Activated CD4-positive, alpha-beta T cell treated with anti-CD3 and anti-CD28 coated beads for 36 hours (primary cell): ENCODE measurements at places on chromosomes 7 and 10. TPM values are rescaled to one million over a fixed set of nuclear protein-coding genes. Genes with fewer than 3 reads are reported as not detected.

DNA sequence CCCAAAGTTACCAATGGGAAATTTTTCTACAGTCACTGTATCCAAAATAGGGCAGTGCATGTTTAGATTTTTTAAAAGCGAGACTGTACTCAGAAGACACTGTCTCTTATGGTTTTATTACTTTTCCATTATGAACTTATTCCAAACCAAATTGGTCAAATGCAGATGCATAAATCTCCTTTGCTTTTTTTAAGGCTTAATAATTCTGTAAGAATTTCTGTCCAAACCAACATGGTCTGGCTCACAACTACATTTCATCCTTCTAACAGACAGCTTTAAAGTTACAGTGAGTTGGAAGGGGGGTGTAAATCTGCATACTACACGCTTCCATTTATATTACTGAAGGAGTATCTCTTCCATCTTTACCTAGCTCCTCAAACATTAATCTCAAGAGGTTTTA, 199.2 kb downstream of the SLC25A13 start:
- peaks cover 10% of the 10 kb centered on the region for H3K36me3 ChIP-seq
- no peaks in the 10 kb centered on the region for H3K27me3 ChIP-seq
- H3K4me1 ChIP-seq = no peaks in the 10 kb centered on the region
- H3K27ac ChIP-seq = no peak overlapping the region

GRCh38 chr10:113705344-113705652, 25.6 kb downstream of the CASP7 start:
- no peak overlapping the region for H3K4me3 ChIP-seq
- peaks cover 29% of the 10 kb centered on the region for H3K4me1 ChIP-seq
- no peak for DNase-seq
- H3K27me3 ChIP-seq = no peaks in the 10 kb centered on the region
- H3K36me3 ChIP-seq = peaks cover 8% of the 10 kb centered on the region
- H3K27ac ChIP-seq = no peak overlapping the region

DNA sequence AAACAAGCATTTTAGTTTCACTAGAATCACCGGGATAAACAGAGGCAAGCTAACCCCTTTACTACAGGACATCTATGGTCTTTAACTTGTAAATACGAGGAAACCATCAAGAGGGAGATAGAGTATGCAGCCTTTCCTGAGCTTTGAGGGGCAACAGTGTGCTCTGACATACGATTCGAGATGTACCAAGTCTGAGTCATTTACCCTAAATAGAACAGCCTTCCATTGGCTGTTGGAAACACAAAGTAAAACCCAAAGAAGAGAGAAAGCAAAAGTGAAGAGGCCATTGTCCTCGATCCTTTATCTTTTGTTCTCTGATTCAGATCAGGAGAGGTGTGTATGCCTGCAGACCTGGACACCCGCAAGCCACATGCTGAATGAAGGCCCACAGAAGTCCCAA, 289.5 kb downstream of the KCNMA1 start:
- no peak overlapping the region for H3K27ac ChIP-seq
- no peak for DNase-seq
- no peaks in the 10 kb centered on the region for H3K36me3 ChIP-seq
- no peak overlapping the region for H3K4me3 ChIP-seq

GRCh38 chr7:7035851-7036250, 146.5 kb upstream of the C1GALT1 start:
- peaks cover 13% of the 10 kb centered on the region for H3K27me3 ChIP-seq
- no peaks in the 10 kb centered on the region for H3K4me1 ChIP-seq
- H3K4me3 ChIP-seq = no peak overlapping the region
- no peak for DNase-seq
- H3K36me3 ChIP-seq = no peaks in the 10 kb centered on the region
- H3K27ac ChIP-seq = no peak overlapping the region

DNA sequence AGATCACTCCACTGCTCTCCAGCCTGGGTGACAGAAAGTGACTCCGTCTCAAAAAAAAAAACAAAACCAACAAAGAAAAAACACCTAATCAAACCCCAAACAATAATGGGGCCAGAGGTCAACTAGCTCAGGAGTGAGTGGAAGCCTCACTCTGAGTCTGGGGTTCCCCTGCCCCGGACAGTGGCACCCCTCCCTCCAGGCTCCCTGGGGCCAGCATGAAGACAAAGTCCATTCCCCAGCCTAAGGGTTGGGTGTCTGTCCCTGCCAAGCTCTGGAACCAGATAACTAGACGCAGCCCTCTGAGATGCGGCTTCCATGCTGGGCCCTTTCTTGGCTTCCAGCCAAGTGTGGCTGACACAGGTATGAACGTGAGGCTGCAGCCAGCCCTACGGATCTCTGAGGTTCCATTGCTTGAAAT, 1.7 kb upstream of the FUOM start:
- no peak overlapping the region for H3K4me3 ChIP-seq
- H3K27ac ChIP-seq = no peak overlapping the region
- peak; percentile 47 for DNase-seq
- no peaks in the 10 kb centered on the region for H3K27me3 ChIP-seq

DNA sequence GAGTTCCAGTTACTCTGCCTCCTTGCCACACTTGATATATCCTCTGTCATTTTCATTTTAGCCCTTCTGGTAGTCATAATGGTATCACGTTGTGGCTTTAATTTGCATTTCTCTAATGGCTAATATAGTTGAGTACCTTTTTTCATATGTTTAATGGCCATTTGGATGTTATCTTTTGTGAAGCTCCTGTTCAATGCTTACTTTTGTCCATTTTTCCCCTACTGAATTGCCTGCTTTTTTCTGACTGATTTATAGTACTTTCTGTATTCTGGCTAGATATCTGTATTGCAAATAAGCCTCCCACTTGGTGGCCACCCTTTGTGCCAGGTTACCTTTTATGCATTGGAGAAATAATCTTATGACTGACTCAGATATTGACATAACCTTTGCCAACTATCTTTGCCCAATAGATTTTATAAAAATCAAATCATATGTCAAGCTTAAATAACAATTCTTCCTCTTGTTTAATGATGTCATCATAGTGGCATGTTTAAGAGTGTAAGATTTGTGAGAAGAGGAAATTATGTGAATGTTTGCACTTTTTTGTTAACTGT, 50.6 kb downstream of the PRPF18 start:
- no peak overlapping the region for H3K27ac ChIP-seq
- no peak overlapping the region for H3K4me3 ChIP-seq
- no peaks in the 10 kb centered on the region for H3K27me3 ChIP-seq
- DNase-seq = no peak

DNA sequence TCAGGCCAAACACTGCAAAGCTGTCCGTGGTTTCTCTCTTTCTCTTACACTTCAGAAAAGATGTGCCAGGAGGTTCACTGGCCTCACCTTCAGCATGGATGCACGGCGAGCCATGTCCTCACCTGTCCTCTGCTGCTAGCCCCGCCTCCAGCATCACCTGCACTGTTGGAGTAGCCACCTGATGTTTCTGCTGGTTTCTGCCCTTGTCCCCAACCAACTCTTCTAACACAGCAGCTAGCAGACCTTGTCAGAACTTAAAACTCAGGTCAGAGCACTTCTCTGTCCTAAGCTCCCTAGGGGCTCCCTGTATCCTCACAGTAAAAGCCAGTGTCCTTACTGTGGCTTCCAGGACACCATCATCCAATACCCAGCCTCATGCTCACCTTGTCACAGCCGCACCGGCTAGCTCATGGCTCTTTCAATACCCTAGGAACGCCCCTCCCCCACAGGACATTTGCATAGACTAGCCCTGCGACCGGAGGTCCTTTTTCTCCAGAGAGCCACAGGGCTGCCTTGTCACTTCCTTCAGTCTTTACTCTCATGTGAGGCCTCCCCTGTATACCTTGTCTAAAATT, 15.2 kb downstream of the PALD1 start:
- no peaks in the 10 kb centered on the region for H3K36me3 ChIP-seq
- no peak overlapping the region for H3K27ac ChIP-seq
- peak; percentile 42 for DNase-seq
- peaks cover 27% of the 10 kb centered on the region for H3K4me1 ChIP-seq

DNA sequence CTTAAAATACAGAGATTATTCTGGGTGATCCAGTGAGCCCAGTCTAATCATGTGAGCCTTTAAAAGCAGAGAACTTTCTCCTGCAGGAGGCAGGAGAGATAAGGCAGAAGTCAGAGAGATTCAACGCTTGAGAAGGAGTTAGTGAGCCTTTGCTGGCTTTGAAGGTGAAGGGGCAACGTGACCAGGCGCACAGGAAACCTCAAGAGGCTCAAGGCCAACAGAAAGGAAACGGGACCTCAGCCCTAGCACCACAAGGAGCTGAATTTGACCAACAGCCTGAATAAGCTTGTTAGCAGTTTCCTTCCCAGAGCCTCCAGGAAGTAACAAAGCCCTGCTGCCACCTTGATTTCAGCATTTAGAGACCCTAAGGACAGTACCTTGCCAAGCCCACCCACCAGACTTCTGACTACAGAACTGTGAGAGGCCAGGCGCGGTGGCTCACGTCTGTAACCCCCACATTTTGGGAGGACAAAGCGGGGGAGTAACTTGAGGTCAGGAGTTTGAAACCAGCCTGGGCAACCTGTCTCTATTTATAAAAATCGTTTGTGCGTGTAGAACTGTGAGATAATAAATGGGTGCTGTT, 87.3 kb upstream of the KAT6B start:
- H3K4me3 ChIP-seq = no peak overlapping the region
- peak; percentile 32 for DNase-seq
- peaks cover 15% of the 10 kb centered on the region for H3K4me1 ChIP-seq
- no peaks in the 10 kb centered on the region for H3K27me3 ChIP-seq
- H3K36me3 ChIP-seq = no peaks in the 10 kb centered on the region
- peak overlapping the region; percentile 76 for H3K27ac ChIP-seq

DNA sequence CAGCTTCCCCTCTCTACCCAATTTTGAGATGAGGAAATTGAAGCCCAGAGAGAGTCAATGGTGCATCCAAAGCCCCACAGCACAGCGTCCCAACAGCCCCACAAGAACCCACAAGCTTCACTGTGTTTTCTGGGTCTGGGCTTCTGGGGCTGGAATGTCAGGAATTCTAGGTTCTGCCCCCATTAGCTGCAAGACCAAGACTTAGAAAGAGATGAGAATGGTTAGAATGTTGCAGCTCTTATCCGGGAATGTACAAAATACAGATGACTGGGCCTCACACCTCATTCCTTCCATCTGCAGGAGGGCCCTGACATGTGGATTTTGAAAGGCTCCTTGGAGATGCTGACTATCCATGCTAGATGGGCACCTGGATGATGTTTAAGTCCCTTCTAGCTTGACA, 6.0 kb upstream of the SGPL1 start:
- H3K27me3 ChIP-seq = peaks cover 2% of the 10 kb centered on the region
- peaks cover 6% of the 10 kb centered on the region for H3K4me1 ChIP-seq
- no peak overlapping the region for H3K27ac ChIP-seq
- DNase-seq = no peak
- H3K36me3 ChIP-seq = no peaks in the 10 kb centered on the region
- no peak overlapping the region for H3K4me3 ChIP-seq

GRCh38 chr10:61786728-61787127, 114.8 kb upstream of the ARID5B start:
- peak; percentile 30 for DNase-seq
- H3K27ac ChIP-seq = no peak overlapping the region
- H3K4me1 ChIP-seq = peaks cover 47% of the 10 kb centered on the region
- no peaks in the 10 kb centered on the region for H3K27me3 ChIP-seq
- no peak overlapping the region for H3K4me3 ChIP-seq
- H3K36me3 ChIP-seq = no peaks in the 10 kb centered on the region

DNA sequence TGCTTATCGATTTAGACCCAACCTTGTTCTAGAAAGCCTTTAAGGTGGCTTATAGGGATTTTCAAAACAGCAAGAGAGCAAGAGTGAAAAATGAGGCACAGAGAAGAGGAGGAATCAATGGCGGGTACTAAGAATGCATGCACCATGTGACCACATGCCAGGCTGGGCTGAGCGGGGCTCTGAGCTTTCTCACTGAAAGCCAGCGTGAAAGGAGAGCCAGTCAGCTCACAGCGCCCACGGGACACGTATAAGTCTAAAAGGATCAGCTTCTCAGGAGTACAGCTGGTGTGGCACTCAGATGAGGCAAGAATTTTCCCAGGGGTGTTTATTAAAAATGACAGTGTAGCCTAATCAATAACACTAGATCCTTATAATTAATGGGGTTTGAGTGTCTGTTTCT, 114.3 kb downstream of the SLIT1 start:
- no peak for DNase-seq
- H3K36me3 ChIP-seq = no peaks in the 10 kb centered on the region
- peaks cover 11% of the 10 kb centered on the region for H3K4me1 ChIP-seq
- no peak overlapping the region for H3K4me3 ChIP-seq
- H3K27ac ChIP-seq = no peak overlapping the region
- peaks cover 18% of the 10 kb centered on the region for H3K27me3 ChIP-seq

- H3K27me3 ChIP-seq = no peaks in the 10 kb centered on the region
- peak overlapping the region; percentile 34 for H3K27ac ChIP-seq
- peak; percentile 61 for DNase-seq
- H3K36me3 ChIP-seq = no peaks in the 10 kb centered on the region
- H3K4me1 ChIP-seq = peaks cover 28% of the 10 kb centered on the region
Measured at GRCh38 chr10:944034-944831, 12.7 kb upstream of the LARP4B start.

DNA sequence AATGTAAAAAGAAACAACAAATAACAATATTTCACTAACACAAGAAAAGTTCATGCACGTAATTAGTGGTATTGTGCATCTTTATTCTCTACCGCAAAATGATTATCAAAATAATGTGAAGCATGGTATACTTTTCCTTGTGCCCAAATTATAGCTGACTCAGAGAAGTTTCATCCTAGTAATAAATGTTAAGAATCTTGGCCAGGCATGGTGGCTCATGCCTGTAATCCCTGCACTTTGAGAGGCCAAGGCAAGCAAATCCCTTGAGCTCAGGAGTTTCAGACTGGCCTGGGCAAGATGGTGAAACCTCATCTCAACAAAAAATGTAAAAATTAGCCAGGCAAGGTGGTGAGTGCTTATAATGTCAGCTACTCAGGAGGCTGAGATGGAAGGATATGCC, 105.0 kb downstream of the KMT2C start:
- no peaks in the 10 kb centered on the region for H3K27me3 ChIP-seq
- H3K4me1 ChIP-seq = peaks cover 32% of the 10 kb centered on the region
- no peak for DNase-seq
- H3K27ac ChIP-seq = no peak overlapping the region
- no peak overlapping the region for H3K4me3 ChIP-seq

GRCh38 chr7:45066409-45066808, 22.4 kb downstream of the NACAD start:
- H3K36me3 ChIP-seq = peaks cover 55% of the 10 kb centered on the region
- no peaks in the 10 kb centered on the region for H3K27me3 ChIP-seq
- H3K27ac ChIP-seq = no peak overlapping the region
- no peak overlapping the region for H3K4me3 ChIP-seq
- DNase-seq = no peak

The AASS gene
- total RNA-seq = 2.1 TPM

The PLXDC2 gene
- not detected for total RNA-seq

The ANKRD30A gene
- total RNA-seq = not detected
